ENCODE measurements at places on chromosomes 5 and 9.

- DNase-seq = no peak
Observed at GRCh38 chr5:44933686-44934085, 124.9 kb downstream of the MRPS30 start.

- DNase-seq = no peak
Observed at GRCh38 chr5:79759436-79759835, 69.8 kb downstream of the CMYA5 start.

- DNase-seq = no peak
Observed at GRCh38 chr5:88657906-88658775, 224.8 kb downstream of the MEF2C start.

DNA sequence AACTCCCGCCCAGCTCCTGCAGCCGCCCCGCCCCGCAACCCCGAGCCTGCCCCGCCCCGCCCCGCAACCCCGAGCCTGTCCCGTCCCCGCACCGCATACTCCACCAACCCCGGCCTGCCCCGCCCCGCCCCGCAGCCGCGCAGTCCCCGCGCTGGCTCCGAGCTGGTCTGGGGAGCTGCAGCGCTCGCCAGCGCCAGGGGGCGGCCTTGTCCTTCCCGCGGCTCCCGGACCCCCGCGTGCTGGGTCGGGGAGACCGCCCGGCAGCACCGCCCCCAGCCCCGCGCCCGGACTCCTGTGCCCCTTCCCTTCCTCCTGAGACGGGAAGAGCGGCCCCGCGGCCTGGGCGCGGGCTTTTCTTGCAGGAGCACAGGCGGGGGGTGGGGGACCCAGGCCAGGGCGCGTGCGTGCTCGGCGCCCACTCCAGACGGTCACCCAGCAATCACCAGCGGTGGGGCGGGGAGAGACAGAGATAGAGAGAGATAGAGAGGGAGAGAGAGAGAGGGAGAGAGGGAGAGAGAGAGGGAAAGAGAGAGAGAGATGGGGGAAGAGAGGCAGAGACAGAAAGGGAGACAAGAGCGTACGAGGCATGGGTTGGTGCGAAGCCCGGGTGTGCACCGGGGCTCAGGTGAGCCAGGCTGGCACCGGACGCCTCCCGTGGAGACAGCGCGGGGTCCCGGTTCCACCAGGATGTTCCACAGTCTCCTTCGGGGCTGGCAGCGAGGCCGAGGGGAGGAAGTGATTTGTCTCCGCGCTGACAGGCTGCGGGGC lies 14.7 kb upstream of the TMEM250 start:
- no peak for DNase-seq

DNA sequence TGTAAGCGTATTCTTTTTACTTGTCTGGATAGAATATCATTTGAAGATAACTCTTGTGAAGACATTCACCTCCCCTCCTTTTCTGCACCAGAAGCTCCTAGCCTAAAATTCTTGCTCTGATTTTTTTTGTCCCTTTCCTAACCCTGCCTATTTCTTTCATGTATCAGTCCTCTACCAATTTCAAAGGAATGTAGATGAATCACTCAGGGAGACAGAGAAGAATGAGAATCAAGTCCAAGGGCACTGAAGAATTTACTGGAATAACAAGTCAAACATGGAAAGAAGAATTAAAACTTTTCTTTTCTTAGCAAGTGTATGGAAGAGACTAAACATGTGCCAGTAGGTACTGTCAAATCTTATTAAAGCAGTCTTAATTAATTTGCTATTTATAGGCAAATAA lies 618.7 kb downstream of the DNAH5 start:
- DNase-seq = no peak

- DNase-seq = no peak
Observed at GRCh38 chr5:10914741-10915480, 153.9 kb upstream of the DAP start.

Data from stimulated activated CD4-positive, alpha-beta T cell treated with anti-CD3 and anti-CD28 coated beads, Interleukin-15, amount 100 ng/mL, for 1 hour (primary cell).